ENCODE measurements at places on chromosomes 2 and 18.

GRCh38 chr2:164835302-164835701 is 6.3 kb downstream of the COBLL1 start:
- DNase-seq, result no peak

DNA sequence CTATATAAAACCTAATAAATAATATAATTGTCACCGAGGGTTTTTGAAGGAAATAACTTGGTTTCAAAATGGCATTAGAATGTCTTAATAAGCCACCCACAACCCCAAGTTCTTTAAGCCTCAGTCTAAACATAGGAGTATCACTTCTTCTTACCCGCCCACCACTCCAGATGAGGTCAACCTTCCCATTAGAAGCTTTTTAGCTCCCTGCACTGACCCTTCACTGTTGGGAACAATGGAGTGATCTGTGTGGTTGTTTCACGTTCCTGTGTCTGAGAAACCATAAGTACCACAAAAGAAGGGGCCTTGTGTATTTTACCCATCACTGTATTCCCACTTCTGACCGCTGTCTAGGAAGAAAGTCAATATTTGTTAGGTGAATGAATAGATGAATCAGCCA is 326.3 kb upstream of the ZNF521 start:
- no peak for DNase-seq

DNA sequence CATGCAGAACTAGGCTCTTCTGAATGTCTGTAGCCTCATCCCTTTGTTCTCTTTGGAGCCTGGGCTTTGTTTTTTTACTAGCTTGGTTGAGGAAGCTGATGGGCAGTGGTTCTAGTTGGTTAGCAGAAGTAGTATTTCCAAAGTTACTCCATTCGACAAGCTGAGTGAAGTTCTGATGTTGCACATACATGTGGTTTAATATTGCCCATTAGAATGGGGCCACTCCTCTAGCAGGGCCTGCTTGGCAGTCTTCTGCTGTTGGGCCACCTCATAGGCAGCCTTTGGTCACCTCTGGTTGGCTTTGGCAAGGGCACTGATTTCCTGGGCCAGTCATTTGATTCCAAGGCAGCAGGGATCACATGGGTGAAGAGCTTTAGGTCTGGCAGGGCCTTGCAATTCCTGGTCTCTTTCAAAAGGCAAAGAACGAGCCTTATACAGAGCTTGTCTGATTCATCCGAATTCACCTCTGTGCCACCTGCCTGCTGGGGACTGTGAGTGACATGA is 2.5 kb downstream of the RPIA start:
- no peak for DNase-seq

DNA sequence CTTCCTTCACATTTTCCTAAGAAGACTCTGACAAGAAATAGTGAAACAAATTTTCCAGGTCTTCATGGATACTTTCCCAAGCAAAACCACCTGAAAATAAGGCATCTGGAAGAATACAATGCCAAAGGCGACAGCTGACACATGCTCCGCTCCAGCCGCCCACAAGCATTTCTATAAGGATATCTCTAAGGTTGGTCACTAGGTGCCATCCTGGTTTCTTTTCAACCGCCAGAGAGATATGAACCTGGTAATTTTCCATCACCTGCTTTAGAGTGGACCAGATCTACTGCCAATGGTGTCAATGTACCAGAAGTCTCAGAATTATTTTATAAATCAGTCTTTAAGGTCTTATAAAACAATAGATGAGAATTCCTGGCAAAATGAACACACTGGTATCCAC is 97.2 kb downstream of the GAREM1 start:
- DNase-seq, result no peak

DNA sequence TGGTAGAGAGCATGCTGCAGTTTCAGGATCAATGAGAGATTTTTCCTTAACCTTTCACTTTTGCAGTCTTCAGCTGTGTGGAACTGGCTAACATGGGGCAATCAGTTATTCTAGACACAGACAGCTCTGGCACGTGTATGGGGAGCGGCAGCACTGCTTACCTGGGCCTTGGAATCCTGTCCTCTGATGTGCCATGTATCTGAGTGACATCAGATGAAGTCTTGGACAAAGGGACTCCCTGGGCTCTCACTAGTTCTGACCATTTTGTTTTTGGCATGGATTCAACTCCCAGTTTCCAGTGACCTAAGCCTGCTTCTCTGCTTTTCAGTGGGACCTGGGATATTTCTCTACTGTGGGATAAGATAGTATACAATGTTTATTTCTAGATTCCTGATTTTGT is 54.3 kb downstream of the RNF144A start:
- DNase-seq, result no peak

DNA sequence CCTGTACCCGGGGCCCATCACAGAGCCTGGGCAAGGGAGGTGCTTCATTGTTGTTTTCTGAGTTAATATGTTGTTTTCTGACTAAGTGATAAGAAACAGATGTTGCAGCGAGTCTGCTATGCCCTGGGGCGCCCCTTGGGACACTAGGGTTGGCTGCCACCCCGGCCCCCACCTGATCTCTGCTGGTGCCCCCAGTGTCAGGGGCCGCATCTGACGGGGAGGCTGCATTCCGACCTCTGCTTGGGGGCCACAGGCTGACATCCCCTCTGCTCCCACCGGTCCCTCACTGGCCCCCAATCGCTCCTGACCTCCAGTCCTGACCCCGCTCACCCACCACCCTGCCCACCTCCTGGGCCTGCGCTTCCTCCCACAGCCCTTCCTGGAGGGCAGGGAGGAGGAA is 65.9 kb downstream of the LONRF2 start:
- no peak for DNase-seq

GRCh38 chr18:29251681-29252080 is 1074.8 kb upstream of the CDH2 start:
- DNase-seq, result no peak

DNA sequence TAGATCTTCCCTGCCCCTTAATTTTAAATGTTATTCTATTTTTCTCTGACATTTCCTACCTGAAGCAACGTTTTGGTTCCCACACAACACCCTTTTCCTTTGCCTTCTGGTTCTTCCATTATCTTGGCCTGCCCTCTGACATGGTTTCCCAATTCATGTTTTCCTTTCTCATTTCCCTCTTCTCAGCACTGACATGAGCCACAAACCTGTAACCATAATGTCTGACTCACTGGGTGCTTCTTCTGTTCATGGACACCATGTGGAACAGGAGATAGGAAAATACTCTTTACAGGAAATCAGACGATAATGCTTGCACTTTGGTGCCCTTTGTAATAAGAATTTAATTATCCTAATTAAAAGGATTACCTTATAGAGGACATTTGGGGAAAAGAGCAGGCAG is 142.0 kb downstream of the ZEB2 start:
- no peak for DNase-seq

GRCh38 chr2:227720680-227721079 is 2.9 kb upstream of the SLC19A3 start:
- DNase-seq, result no peak

GRCh38 chr18:76234676-76235060 is 260.4 kb downstream of the ZNF516 start:
- DNase-seq, result no peak

- no peak for DNase-seq
Observed at GRCh38 chr2:120731175-120731574, 4.5 kb upstream of the GLI2 start.

- no peak for DNase-seq
Observed at GRCh38 chr2:191905336-191905735, 58.4 kb upstream of the CAVIN2 start.

DNA sequence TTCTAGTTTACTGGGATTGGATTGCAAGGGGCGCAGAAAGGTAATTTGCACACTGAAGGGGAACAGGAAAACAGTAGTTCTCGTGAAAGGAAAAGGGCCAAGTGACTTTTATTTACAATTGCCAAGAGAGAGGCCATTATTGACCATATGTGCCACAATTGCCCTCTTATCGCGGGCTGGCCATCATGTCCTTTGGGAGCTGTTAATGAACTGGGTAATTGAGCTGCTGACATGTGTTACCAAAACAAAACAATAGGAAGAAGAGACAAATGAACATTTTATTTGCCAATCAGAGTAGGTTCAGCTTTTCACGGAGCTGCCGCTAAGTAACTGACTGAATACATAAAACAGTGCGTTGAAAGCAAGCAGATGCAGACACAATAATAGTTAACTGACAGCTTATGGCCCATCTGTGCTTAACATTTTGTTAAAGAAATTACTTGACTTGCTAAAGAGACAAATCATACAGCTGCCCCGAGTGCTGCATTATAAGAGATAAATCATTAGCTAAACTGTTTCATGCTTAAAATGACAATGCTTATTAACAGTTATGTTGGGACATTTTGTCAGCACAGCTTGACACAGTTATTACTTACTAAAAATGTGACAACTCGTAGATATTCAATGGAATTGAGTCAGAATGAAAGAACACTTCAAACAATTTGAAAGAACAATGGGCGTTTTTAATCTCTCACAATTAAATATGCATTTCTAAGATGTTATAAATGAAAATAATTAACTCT is 57.5 kb downstream of the PAX3 start:
- no peak for DNase-seq

DNA sequence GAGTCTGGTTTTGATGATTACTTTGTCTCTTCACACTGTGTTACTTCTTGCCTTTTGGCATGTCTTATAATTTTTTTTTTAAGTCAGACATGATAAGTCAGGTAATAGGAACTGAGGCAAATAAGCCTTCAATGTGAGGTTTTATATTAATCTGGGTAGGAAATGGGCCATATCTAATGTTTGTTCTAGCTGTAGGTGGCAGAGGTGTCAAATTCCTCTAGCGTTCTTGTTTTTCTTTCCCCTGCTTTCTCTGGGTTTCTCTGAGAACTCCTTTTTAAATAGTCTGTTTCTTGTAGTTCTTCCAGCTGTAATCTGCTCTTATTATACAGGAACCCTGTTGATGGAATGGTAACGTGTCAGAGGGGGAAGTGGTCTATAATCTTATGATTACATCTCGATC is 5.7 kb downstream of the SP140 start:
- no peak for DNase-seq

GRCh38 chr2:48346124-48346536 is 183.8 kb upstream of the STON1 start:
- no peak for DNase-seq

- no peak for DNase-seq
Observed at GRCh38 chr2:201058914-201059313, 12.6 kb downstream of the HYCC2 start.

DNA sequence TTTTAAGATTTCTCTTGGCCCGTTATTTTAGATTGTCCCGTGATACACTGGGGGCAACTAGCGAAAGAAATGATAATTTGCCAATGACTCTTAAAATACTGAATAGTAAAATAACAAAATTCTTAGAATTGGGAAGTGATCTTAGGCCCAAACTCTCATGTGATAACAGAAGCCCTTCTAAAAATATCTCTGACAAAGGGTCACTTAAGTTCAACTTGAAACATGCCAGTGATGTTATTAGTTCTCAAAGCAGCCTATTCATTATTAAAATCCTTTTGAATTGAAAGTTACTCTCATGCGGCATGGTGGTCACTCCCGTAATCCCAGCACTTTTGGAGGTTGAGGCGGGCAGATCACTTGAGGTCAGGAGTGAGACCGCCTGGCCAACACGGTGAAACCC is 920.9 kb downstream of the NRXN1 start:
- no peak for DNase-seq

- no peak for DNase-seq
Observed at GRCh38 chr2:28339516-28340175, 53.0 kb upstream of the FOSL2 start.

GRCh38 chr2:120161190-120161589 is 62.0 kb downstream of the TMEM185B start:
- no peak for DNase-seq

GRCh38 chr2:62489702-62490101 is 16.3 kb downstream of the TMEM17 start:
- no peak for DNase-seq

- DNase-seq, result no peak
Observed at GRCh38 chr18:74242438-74243096, 49.2 kb downstream of the CYB5A start.

- no peak for DNase-seq
Observed at GRCh38 chr2:30621836-30622235, 174.8 kb downstream of the LCLAT1 start.

- DNase-seq, result no peak
Observed at GRCh38 chr18:72427721-72428120, 116.4 kb downstream of the CBLN2 start.

DNA sequence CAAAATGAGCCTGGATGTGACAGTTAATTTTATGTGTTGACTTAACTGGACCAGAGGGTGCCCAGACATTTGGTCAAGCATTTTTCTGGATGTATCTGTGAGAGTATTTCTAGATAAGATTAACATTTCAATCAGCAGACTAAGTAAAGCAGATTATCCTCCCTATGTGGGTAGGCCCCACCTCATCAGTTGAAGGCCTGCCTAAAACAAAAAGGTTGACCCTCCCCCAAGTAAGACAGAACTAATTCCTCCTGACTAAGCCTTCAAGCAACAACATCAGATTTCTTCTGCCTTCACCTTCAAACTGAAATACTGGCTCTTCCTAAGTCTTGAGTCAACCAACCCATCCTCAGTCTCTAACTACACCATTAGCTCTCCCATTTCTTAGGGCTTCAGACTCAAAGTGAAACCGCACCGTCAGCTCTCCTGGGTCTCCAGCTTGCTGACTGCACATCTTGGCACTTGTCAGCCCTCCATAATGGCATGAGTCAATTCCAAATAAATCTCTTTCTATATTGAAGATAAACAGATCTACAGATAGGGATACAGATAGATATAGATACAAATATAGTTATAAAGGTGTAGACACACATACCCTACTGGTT is 47.9 kb downstream of the MEMO1 start:
- peak; percentile 13 for DNase-seq

DNA sequence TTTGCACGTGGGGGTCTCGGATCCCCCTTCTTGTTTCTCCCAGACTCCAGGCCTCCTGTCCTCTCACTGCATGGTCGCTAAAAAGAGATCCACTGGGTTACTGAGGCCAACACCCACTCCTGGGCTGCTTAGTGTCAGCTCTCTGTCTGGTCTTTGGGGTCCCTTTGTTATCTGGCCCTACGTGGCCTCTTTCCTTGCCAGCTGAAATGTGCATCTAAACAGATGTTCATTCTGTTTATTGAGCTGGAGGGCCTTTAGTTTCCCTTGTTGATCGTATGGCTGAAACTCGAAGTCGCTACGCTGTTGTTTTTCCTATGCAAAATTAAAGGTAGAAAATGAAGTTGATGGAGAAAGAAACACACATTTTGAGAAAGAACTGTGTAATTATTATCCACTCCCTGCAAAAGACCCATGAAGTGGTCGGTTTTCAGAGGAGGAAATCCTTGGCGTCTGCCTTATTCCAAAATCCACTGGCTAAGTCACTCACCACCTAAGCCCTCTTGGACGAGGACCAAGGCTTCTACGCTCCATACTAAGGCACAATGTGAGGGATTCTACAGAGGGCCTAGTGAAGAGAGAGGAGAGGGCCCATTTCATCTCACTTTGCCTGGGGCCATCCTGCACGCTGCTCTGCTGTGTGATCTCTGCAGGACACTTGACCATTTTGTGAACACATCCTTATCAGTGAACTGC is 105.3 kb downstream of the GLI2 start:
- DNase-seq, result no peak

GRCh38 chr2:184756885-184757284 is 158.6 kb downstream of the ZNF804A start:
- DNase-seq, result no peak

DNA sequence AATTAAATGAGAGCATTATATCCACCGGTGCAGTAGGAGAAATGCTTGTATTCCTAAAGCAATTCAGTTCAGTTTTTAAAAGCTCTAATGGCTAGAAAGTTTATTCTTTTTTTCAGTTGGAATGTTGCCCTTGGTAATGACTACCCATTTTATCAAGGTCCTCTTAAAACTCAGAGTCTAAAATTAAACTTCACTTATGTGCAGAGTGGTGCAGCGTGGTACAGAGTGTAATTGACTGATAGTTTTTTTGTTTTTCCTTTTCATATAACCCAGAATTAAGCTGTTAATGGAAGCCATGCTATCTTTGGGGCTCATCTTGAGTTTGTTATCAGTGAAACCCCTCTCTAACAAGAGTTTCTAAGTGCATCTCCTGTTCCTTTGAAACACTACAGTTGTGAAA is 21.4 kb downstream of the NCOA1 start:
- DNase-seq, result no peak

Measured in stimulated activated CD8-positive, alpha-beta memory T cell treated with anti-CD3 and anti-CD28 coated beads, Interleukin-4, amount 100 ng/mL, for 24 hours (primary cell).